Stimulated activated CD4-positive, alpha-beta T cell treated with anti-CD3 and anti-CD28 coated beads, Interleukin-15, amount 100 ng/mL, for 1 hour (primary cell): ENCODE measurements at places on chromosomes 2 and 18.

DNA sequence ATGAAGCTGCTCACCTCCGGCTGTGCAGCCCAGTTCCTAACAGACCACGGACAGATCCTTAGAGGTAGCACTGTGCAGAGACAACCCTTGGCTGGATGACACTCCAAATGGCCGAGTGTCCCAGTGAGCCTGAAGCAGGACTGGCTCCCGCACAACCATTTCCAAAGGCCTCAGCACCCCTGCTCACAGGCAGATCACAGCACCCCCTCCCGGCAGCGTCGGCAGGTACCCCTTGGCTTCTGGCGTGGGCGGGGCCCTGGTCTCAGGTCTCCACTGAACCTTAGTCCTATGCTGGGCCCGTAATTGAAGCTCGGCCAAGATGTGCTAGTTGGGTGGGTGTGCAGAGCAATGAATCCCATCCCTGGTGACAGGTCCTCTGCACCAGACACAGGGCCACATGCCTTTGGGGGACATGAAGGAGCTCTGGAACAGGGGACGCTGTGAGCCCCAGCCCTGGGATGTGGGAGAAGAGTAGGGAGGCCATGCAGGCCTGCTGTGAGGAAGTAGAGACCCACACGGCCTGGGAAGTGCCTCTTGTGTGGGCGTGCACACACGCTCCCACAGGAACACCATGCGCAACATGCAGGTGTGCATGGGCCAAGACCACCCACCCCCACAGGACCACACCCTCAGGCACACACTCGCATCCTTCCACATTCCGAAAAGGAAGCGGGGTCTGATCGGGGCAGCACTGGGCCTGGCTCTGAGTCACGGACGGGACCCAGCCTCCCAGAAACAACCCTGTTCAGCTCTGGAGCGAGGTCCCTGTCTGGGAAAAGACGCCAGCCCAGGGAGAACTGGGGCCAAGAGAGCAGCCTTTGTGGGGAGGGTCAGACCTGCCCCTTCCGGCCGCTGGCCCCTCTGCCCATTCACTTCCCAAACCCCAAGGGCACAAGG is 2.8 kb downstream of the DUSP2 start:
- DNase-seq, result peak; percentile 64

DNA sequence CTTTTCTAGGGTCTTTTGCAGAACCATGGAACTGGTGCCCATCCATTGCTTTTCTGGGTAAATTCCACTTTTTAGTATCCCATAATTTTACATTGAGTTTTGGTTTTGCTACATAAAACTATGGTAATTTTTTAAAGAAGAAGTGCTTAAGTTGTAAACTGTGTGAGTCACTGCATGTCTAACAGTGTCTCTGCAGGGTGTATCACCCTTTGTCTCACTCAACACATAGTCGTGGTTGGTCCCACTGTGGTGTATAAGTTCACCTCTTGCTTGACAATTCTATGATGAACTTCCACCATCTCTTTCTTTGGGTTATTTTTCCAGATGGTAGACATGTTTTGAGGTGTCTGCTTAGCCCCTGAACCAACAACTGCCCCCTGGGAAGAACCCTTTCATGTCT is 10.5 kb downstream of the SCTR start:
- DNase-seq, result no peak

- no peak for DNase-seq
These were observed 13.8 kb downstream of the MAPK4 start for GRCh38 chr18:50573679-50574078.

DNA sequence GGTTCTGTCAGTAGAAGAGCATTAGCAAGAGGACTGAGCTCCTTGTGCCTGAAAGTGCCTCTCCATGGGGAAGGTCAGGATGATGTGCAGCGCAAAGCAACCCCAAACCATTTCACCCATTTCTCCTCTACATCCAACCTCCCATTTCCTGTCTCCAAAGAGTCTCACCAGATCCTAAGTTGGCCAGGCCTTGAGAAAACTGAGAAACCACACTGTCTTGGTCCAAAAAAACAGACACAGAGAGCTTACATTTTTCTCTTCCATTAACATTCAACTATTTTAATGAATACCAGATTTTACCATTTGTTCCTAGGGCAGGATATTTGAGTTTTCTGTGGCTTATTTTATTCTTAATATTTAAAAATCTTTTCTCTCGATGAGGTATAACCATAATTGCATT is 195.0 kb downstream of the EPHA4 start:
- DNase-seq, result no peak

DNA sequence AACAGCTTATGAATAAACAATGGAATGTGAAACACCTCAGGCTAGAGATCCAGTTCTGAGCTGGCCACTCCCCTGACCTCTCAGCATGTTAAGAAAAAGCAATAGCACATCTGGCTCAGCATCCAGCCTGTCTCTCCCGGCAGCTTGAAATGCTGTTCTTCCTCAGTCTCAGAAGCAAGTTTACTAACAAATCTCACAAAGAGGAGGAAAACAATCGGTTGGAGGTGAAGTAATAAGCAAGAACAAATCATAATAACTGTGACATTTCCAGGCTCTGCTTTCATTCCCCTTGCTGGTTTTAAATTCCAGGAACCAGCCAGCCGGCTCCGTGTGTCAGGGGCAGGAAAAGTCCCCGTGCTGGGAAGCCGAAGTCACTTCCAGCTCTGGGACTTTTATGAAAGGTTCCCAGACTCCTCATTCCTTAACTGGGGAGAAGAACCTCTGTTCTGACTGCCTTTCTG is 133.9 kb upstream of the ARL4C start:
- no peak for DNase-seq

GRCh38 chr18:5429681-5430080 is 114.1 kb downstream of the EPB41L3 start:
- DNase-seq, result no peak

DNA sequence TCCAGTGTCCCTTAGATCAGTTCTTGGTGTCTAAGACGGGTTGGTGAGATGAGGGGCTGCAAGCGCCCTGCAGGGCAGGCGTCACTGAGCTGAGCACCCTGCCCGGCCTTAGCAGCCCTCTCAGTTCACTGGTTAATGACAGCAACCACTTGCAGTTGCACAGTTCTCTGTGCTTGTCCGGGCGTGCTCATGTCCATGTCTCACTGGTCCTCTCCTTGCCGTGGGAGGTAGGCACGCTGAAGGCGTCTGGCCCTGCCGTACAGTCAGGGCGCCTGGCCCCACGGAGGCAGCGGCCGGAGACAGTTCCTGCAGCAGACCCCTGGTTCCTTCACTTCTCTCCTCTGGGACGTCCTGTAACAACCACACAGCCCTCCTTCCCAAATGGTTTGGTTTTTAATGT is 75.3 kb downstream of the ARHGEF4 start:
- no peak for DNase-seq

- no peak for DNase-seq
These were observed 67.4 kb downstream of the UBE2E3 start for GRCh38 chr2:181047829-181048228.

GRCh38 chr2:55993685-55994084 is 70.1 kb upstream of the EFEMP1 start:
- no peak for DNase-seq

DNA sequence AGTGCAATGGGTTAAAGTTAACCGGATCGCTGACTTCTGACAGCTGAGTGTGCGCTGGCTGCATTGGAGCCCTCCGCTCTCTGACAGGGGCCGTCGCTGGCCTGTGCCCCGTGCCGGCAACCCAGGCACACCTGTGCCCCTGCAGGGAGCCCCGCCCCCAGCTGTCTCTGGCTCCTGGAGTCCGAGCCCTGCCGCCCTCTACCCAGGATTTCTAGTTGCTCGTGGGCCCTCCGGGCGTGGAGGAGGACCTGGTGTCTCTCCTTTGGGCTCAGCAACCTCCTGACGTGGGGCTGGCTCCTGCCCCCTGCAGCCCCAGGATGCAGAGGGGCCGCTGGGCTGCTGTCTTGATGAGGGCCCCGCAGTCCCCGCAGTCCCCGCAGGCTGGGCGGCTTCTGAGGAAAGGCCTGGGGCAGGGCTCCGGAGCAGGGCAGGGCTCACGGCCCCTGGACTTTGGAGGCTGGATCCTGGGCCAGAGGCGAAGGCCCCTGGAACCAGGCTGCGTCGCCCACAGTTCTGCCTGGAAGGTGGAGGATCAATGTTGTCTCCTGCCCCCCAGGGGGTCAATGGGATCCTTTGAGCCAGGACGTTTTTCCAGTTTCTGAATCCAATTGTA is 172.8 kb downstream of the RNF144A start:
- no peak for DNase-seq

GRCh38 chr2:3208179-3208578 is 169.4 kb downstream of the EIPR1 start:
- DNase-seq, result no peak

DNA sequence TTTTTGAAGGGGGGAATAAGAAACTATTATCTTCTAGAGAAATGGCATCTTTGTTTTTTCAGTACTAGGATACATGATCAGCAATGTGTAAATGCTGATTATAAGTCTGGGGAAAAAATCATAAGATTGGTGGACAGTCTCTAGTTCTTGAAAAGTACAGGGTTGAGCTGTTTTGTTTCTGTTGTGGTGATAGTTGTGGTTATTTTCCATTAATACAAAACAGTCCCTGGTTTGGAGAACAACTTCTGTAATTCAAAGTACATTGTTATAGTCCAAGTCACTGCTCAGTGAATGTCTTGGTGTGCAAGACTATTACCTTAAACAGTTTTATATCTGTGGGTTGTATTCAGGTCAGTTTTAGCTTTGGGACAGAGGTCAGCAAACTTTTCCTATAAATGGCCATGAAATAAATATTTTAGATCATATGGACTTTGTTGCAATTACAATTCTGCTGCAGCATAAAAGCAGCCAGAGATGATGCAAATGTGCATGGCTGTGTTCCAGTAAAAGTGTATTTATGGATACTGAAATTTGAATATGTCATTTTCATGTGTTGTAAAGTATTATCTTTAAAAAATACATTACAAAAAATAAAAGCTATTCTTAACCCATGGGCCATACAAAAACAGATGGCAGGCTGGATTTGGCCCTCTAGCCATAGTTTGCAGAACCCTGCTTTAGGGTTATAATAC is 111.0 kb downstream of the CERS6 start:
- DNase-seq, result no peak

DNA sequence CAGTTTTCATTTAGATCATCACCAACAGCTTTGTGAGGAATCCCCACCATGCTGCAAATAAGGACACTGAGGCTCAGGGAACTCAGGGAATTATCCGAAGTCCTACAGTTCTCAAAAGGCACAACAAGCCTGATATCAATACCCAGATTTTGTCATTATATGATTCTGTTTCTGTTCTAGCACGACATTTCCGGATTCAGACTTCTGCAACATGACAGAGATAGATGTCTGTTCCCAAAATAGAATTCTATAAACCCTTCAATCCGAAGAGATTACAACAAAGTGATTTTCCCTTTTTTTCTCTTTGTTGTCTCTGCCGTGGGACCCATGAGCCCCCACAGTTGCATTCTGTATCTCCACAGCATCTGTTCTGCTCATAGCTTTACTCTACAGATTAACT is 72.0 kb downstream of the DOCK10 start:
- DNase-seq, result no peak

GRCh38 chr2:231455890-231456289 is 8.4 kb downstream of the NCL start:
- DNase-seq, result no peak

DNA sequence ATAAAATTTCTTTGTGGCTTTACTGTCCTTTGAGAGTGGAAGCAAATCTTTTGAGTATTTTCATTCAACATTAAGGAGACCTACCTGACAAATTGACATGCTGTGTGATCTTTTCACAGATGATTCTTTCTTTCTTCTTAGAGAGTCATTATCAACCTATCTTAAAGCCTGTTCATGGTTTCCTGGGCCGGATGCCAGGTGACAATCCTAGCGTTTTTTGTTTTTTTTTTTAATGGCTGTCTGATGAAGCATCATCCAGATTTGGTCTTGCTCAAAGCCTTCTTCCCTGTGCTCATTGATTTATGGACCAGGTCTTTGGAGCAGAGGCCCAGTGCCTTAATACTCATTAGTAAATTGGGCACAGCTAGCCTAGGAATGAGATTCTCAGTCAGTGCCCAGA is 9.8 kb upstream of the MGAT5 start:
- no peak for DNase-seq

DNA sequence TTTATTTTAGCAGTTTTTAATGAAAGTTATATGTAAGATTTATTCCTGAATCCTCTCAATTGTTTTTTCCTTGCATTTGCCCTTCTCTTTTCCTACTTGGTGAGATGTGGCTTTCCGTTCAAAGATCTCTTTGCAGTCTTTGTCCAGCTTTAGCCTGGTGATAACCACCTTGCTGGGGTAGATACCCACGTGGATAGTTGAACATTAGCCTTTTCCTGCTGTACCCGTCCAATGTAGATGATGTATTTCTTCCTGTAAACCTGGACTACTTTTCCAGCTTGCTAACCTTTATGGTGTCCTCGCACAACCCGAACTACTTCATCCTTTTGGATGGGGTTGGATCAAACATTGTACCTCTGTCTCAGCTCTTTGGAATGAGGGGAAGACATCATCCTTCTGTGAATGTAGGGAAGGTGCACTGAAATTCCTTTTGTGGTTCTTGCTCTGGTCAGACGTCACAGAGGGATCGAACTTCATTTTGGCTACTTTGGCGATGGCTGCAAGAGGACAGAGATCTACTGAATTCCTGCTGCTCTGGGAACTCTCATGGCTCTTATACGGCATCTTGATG is 293.2 kb upstream of the EPAS1 start:
- no peak for DNase-seq

GRCh38 chr18:33558529-33558928 is 19.5 kb upstream of the ASXL3 start:
- no peak for DNase-seq

DNA sequence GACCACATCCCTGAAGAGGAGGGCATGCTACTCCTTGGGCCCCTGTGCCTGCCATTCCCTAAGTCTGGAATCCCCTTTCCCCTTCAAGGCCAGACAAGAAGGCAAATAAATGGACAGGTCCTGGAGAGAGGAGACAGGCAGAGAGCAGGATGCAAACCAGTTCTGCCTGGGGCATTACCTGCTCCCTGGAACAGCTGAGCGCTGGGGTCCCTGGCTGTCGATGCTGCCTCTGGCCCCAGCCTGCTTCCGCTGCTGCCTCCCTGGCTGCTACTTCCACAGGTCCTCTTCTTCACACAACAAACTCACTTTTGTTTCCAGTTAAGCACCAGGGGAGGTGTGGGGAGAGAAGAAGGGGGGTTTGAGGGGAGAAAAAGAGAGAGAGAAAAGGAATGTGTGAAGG is 53.1 kb downstream of the SLC4A5 start:
- DNase-seq, result no peak

GRCh38 chr2:33371304-33372090 is 105.0 kb upstream of the RASGRP3 start:
- DNase-seq, result no peak

- no peak for DNase-seq
These were observed 36.5 kb upstream of the DLX1 start for GRCh38 chr2:172048508-172049503.

DNA sequence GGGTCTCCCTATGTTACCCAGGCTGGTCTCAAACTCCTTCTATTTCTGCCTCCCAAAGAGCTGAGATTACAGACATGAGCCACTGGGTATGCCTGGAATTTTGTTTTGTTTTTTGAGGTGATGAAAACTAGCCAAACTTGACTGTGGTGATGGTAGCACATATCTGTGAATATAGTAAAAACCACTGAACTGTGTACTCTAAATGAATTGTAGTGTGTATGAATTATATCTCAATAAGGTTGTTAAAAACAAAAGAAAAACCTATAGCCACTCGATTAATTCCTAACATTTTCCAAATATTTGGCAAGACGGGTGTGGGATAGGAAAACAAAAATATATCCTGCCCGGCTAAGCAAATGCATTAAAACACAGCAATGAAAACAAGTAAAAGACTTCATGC is 1302.3 kb upstream of the CHAC2 start:
- DNase-seq, result no peak

GRCh38 chr2:227412877-227413276 is 25.1 kb upstream of the SCYGR1 start:
- DNase-seq, result no peak
